ENCODE measurements at places on chromosomes 7 and 10.

GRCh38 chr10:97503406-97503805 lies 4.7 kb downstream of the UBTD1 start:
- DNase-seq = no peak

DNA sequence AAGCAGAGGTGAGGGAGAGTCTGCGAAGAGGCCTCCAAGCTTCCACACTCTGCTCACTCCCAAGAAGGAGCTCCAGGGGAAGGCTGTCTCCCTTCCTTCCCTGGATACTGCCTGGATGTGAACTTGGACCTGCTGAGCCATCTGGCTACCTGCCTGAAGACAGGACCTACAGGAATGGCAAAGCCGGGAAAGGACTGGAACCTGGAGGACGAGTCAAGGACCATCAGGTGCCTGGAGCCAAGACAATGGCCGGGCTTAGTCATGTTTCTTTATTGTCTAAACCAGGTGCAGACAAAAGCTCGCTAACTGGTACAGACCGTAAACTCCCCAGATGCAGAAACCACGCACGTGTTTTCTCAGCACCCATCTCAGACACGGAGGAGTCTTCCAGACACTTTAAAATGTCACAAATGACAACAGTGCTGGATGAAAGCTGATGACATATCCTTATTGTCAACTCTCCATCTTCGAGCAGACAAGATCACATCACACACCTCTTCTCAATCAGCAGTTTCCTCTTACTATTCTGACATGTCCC lies 12.1 kb downstream of the ASB13 start:
- no peak for DNase-seq

DNA sequence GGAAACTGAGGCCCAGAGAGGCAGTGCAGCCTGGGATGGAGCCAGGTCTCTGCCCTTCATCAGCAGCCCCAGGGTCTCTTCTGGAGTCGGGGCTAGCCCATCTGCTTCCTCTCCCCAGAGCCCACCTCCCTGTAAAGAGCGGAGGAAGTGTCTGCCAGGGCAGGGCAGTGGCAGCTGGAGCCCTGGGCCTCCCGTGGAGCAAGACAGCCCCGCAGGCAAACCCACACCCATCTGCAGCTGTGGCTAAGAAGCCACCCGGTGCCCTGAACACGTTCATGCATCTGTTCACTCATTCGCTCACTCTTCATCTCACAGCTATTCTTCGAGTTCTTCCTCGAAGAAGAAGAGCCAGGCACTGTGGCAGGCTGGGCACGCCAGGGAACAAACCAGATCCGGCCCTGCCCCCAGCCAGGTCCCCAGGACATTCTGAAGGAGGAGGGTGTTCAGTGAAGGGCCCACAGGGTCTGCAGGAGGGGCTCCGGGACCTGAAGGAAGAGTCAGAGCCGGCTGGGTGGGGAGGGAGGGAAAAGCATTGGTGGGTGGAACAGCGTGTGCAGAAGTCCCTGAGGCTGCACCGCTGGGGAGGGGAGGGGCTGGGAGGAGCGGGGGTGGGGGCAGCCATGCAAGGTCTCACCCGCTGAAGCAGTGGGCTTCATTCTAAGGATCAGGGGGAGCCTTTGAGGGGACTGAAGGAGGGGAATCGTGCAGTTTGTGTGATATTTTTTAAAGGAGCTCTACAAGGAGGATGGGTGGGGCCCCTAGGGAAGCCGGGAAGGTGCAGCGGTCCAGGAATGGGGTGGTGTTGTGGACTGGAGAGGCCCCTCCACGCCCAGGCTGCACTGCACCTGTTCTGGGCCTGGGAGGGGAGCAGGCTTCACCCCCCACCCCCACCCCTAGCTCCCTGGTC lies 99.1 kb downstream of the UNCX start:
- no peak for DNase-seq

DNA sequence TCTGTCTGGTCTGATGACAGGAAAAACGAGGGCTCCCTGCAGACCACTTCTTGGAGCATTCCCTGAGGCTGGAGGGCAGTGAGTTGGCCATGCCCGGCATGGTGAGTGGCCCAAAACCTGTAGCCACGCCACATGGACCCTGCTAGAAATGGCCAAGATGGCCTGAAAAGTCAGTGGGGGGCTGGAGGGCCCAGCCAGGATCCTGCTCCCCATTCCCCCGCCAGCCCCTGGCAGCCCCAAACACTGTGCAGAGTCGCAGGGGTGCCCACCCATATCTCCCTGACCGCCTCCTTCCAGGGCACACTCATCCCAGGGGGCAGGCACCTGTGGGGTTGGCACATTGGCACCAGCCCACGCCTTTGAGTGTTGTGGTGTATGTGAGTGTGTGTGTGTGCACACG lies 18.7 kb upstream of the PPP2R2D start:
- no peak for DNase-seq

- DNase-seq = no peak
These were observed 502.7 kb upstream of the PODXL start for GRCh38 chr7:132059141-132059540.

DNA sequence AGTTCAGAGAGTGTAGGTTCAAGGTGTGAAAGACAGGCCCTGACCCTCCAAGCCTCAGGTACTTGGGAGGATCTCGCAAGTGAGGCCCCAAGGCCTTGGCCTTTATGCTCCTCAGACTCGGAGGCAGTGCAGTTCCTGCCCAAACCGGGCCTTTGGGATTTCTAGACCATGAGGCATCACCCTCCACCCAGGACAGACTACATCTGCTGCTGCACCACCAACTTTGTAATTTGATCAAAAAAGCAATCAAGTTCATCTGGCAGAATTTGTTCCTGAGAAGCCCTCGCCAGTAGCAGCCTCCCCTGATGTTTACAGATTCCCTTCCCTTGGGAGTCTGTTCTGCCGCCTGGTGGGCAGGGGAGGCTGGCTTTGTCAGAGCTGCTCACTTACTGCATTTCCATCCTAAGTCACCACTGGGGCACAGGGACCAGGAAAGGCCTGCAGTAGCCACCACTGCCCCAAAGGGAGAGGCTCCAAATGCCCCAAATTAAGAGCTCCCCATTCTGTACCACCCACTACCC lies 2.1 kb downstream of the CAMK2G start:
- DNase-seq = no peak

GRCh38 chr10:99981581-99982199 lies 28.1 kb downstream of the DNMBP start:
- no peak for DNase-seq
